ENCODE measurements at places on chromosomes 13 and 19.

GRCh38 chr19:35474104-35474503 is 16.2 kb downstream of the KRTDAP start:
- no peak for DNase-seq

DNA sequence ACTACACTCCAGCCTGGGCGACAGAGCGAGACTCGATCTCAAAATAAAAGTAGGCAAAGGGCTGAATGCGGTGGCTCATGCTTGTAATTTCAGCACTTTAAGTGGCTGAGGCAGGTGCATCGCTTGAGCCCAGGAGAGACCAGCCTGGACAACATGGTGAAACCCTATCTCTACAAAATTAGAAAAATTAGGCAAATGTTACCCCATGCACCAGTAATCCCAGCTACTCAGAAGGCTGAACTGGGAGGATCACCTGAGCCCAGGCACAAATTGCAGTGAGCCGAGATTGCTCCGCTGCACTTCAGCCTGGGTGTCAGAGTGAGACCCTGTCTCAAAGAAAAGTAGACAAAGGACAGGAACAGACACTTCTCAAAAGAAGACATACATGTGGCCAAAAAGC is 9.9 kb upstream of the LGALS13 start:
- DNase-seq, result no peak

DNA sequence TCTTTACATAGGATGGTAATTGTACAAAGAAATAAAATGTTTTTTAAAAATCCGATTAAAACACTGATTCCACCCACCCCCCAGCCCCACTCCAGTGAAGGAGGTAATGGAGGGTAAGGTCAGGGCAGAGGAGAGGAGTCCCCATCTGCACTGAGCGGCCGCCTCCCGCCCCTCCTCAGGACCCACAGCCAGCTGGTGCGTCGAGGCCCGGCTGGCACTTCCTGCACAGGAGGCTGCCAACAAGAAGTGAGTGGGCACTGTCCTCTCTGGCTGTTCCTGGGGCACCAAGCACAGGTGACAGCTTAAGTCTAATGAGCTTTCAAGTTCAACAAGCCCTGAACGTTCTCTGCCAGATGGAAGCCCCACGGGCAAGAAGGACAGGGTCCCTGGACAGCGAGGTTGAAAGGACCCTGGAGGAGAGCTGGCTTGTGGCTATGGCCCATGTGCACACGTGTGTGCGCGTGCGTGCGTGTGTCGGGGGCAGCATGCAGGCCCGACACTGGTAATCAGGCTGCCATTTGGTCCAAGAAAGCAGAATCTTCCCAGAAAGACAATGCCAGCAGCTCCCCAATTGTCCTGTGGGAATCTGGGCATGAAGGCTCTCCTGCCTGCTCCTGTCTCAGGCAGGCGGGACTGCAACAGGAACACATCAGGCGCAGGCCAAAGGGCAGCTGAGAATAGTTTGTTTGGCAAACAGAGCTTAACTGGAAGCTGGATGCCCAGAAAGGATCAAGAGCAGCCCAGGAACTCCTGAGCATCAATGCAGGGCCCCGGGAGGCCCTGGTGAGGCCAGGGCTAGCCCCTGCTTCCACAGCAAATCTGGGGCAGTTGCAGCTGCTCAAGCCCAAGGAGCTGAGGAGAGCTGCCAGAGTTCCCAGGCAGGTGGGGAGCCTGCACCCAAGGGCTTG is 15.1 kb upstream of the EPHX3 start:
- no peak for DNase-seq

- DNase-seq, result no peak
Observed at GRCh38 chr19:13241231-13242104, 91.3 kb downstream of the IER2 start.

- no peak for DNase-seq
Observed at GRCh38 chr19:21233691-21234090, 91.9 kb downstream of the ZNF431 start.

DNA sequence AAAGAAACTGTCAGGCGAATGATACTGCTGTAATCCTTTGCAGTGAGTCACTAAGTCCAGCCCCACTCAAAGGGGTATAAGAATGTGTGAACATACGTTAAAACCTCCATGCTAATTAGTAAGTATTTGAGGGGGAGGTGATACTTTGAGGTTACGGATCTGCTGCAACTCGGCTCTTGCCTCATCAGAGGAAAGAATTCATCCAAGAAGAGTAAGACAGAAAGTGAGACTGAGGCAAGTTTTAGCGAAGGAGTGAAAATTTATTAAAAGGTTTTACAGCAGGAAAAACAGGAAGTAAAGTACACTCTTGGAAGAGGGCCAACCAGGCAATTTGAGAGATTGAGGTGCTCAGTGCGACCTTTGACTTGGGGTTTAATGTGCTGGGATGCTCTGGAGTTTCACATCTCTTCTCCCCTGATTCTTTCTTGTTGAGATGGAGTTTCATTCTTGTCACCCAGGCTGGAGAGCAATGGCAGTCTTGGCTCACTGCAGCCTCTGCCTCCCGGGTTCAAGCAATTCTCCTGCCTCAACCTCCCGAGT is 9.8 kb downstream of the CLEC4M start:
- DNase-seq, result no peak

- DNase-seq, result no peak
Observed at GRCh38 chr13:27497563-27498230, 47.3 kb upstream of the MTIF3 start.

DNA sequence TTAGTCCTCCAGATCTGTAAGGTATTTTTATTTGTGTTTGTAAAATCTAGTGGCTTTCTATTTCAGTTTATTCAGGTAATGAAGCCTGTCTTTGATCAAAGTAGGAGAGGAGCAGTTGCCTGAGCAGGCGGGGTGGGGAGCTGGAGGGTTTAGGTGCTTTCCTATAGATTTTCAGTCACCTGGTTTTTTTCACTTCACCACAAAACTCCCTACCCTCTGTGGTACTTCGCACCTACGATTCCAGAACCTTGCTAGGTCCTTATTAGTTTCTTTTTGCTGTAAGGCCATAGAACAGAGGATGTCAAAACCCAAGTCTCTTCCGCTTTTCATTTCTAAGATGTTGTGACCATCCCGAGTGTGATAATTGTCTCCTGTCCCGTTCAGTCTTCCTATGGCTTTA is 26.6 kb downstream of the SLAIN1 start:
- no peak for DNase-seq

DNA sequence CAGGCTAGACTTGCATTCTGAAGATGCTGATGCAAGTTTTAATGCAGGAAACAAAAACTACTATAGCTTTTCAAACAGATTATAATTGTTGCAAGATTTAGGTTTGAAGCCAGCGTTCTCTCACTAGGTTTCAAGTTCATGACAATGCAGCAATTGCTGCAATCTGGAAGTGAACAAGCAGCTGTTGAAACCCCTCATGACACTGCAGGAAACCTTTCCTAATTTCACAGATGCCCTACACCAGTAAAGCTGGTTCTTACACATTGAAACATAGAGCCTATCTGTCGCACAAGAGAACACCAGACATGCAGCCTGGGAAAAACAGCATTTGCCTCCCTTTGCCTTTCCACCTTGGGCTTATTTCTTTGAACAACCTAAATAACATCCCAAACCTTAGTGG is 1737.2 kb upstream of the MIR17HG start:
- no peak for DNase-seq

GRCh38 chr19:46361915-46362314 is 15.0 kb downstream of the PPP5C start:
- DNase-seq, result no peak

DNA sequence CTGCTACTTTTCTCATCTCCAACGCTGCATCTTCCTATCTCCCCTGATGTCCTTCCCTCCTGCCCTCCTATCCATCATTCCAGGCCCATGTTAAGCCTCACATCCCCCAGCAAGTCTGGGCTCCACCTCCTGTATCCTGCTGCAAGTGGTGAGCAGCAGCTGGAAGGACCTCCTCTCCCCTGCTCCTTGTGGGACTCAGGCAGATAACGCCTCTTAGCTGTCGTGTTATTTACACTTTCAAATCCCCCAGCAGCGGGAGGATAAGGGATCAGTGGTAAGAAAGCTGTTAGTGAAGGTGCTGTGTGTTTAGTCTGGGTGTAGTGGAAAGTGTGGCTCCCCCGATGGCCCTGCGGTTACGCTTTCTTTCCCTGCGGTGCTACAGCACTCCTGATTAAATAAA is 211.9 kb downstream of the ZNF536 start:
- DNase-seq, result no peak

- DNase-seq, result no peak
Observed at GRCh38 chr19:41991025-41991424, 3.0 kb downstream of the ATP1A3 start.

DNA sequence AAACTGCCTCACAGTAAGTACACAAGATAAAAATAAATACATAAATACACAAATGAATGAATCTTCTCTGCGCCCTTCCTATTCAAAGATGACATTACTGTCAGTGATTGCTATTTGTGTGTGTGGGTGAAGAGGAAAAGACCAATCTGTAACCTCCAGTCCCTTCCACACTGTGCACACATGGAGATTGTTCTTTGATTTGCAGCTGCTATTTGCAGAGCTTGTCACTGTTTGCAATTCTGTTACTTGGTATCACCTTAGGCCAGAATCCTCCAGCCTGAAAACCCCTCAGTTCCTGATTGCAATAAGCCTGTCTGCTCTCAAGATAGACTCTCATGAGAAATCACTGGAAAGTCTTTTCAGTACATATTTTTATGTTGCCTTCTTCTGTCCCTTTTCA is 1314.9 kb downstream of the PCDH9 start:
- DNase-seq, result no peak

DNA sequence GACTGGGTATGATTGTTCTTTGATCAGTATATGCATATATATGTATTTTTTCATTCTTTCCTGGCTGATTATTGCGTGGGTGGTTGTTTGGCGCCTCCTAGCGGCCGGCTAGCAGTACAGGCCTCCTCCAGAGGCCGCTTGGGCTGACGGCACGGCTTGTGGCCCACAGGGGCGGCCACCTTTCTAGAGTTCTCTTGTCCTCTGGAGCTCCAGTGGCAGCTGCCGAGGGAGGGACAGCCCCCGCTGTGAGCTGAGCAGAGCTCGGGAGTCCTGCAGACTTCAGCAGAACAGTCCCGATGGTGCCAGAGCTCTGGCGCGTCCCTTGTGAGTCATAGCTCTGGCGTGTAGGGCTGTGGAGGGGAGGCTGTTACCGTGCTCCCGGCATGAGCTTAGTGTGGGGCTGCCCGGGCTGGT is 22.5 kb upstream of the ZNF429 start:
- peak; percentile 27 for DNase-seq

- DNase-seq, result no peak
Observed at GRCh38 chr13:98719527-98720250, 32.8 kb downstream of the SLC15A1 start.

DNA sequence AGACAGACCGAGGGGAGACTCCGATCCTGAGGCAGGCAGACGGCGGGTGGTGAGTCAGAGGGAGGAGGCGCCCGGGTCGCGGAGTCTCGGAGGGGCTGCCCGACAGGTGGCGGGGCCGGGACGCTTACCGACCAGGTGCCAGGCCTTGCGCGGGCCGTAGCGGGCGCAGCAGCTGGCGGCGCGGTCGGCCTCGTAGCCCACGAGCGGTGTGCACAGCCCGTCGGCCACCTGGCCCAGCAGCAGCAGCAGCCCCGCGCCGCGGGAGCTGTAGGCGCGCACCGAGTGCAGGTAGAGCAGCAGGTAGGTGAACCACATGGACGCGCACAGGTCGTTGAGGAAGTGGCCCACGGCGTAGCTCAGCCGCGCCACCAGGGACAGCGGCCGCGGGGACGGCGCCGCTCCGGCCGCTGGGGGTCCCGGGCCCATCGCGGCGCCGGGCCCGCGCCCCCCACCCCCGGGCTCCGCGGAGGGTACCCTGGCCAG is 367 bp downstream of the MFSD12 start:
- no peak for DNase-seq

GRCh38 chr19:3707868-3708206 is 347 bp upstream of the TJP3 start:
- DNase-seq, result no peak

- DNase-seq, result no peak
Observed at GRCh38 chr13:113784645-113785024, 25.6 kb downstream of the TMEM255B start.

GRCh38 chr19:39308531-39309304 is 11.9 kb downstream of the LRFN1 start:
- no peak for DNase-seq

DNA sequence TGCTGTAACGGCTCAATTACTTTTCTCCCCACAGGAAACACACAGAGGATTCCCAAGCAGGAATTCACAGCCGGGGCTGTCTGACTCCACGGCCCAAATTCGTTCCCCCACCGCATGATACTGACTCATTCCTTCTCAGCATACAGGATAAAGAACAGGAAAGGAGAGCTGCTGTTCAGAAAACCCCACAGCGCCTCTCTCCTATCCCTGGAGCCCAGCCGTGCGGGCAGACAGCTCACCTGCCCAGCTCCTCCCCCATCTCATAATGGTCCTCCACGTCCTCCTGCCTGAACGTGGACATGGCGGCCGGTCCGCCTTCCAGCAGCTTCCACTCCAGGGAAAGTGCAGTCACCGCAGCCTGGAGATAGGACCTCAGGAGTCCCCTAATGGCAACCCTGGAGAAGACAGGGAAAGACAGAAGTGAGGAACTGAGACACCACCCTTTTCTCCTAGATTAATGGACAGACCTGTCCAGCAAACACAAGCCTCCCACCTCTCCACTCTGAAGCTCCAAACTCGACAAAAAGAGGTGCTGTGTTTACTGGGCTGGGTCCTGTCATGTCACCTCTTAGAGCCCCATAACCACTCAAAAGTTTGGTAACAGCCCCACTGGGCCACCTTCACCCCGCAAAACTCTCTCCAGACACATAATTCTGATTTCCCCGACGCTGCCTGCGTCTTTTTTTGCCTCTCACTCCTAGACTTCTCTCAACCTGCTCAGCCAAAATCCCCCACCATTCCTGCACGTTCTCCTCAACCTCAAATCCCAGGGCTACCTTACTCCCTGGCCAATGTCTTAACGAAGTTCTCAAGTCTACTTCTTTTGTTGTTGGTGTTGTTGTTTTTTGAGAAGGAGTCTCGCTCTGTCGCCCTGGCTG is 1.2 kb downstream of the DAPK3 start:
- DNase-seq, result no peak

- DNase-seq, result no peak
Observed at GRCh38 chr13:50635504-50635903, 208.0 kb downstream of the DLEU7 start.

DNA sequence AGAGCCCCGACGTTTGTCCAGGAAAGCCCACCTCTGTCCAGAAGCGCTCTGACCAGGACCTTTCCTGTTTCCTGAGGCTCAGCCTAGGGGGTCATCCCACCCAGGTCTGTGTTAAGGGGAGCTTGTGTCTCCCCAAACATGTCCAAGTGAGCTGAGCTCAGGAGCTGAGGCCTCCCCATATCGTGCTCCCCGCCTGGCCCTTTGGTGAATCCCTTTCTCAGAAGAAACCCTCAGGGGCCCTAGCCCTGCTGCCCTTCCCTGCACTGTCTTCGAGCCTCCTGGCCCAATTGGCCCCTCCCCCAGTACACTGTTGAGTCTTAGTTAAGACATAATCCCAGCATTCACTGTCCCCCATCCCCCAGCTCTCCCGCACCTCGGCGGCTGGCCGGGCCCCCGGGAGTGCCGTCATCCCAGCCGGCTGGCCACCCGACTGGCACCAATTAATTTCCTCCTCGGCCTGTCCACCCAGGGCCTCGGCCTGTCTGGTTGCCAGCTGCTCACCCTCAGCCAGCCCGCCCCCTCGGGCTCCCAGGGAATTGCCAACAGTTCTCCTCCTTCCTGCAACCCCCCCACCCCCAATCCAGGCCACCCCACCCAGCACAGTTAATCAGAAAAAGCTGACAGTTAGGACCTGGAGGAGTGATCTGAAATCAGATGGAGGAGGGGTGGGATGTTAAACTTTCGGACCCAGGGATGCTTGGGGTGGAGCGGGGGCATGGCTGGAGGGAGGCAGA is 13.6 kb downstream of the IER2 start:
- no peak for DNase-seq

All from NCI-H1694 treated with DMSO at 0.1 percent for 48 hours (cell line).